ENCODE measurements at places on chromosomes 11 and 22.

- DNase-seq: no peak
Observed at GRCh38 chr11:22807855-22808570, 21.6 kb downstream of the SVIP start.

DNA sequence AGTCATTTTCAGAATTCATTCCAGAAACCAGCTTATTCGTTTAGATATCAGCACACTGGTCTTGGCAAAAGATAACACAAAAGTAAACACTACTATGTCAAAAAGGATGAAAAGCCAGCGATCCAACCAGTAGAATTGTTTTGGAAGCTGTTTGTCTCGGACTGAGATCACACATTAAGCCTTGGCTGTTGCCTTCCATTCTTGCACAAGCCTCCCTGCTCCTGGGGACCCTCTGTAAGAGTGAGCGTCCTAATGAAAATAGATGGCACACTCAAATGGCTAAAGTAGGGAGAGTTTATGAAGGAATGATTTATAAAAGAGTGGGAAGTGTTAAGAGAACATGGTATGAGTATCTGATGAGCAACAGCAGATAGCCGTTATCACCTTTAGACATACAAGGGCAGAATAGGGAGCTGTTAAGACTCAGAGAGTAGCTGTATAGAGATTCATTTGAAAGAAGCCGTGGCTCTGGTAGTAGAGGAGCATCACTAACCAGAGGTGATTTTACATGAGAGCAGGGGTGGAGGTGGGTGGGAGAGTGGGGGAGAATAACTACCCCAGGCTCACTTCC, 25.2 kb downstream of the PDE3B start:
- no peak for DNase-seq

GRCh38 chr11:35043936-35044335, 95.0 kb upstream of the CD44 start:
- DNase-seq: no peak

DNA sequence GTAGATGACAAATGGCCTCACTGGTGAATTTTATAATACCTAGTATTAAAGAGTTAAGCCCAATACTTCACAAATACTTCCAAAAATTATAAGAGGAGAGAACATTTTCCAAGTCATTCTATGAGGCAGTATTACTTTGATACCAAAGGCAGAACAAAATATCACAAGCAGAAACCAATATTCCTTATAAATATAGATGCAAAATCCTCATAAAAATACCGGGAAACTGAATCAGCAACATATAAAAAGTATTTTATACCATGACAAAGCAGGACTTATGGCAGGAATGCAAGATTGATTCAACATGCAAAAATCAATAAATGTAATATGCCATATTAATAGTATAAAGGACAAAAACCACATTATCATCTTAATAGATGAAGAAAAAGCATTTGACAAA, 22.1 kb upstream of the AMPD3 start:
- no peak for DNase-seq

DNA sequence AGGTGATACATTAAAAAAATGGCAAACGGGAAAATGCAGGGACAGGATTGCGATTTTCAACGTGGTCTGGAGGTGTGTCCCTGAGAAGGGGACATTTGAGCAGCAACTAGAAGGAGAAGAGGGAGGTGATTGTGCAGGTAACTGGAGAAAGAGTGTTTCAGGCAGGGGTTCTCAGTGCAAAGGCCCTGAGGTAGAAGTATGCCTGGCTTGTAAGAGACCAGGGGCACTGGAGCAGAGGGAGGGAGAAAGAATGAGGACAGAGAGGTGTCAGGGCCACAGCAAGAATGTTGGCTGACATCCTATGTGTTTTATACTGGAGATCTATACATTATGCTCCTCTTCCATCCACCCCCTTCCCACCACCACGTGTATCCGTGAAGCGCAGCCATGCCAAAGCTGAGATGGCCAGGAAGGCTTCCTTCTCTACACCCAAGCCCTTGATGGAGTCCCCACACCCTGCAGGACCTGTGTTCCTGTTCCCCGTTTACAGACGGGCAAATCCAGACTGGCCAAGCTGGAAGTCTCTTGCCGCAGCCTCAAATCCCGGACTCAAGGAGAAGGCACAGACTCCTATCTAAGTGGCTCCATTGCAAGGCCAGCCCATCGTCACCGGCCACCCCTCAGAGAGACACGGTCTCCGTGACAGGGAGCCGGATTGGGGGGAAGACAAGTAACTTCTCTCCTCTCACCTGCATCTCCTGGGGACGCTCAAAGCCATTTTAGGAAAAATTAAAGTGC, 416.1 kb downstream of the MN1 start:
- DNase-seq: no peak

DNA sequence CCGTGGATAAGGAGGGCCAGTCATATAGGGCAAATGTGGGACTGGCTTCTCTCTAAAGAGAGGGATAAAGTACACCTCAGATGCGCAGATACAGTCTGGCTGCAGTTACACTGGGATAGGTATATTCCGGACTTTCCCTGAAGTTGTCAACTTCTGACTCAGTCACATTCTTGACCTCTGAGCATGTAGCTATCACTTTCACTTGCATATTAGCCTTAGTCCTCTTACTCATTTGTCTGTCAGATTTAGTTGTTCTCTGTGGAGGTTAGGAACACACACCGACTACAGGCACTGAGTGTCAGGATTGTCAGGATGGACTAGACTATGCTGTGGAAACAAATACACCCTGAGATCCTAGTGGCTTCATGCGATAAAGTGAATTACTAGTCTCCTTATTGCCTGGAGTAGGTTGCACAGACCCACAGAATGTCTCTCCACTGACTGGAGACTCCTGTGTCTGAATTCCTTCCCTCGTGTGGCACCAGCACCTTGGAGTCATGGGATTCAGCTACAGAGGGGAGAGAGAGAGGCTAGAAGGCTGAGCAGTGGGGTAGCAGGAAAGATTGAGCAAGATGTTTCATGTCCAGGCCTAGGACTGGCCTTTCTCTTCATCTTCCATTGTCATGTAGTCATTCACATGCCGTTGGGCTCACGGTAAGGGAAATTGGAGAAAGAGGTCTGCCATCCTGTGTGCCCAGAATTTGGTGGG, 654.3 kb downstream of the NTM start:
- DNase-seq: no peak
